HS-5 (cell line): ENCODE measurements at places on chromosomes 16 and 17.

DNA sequence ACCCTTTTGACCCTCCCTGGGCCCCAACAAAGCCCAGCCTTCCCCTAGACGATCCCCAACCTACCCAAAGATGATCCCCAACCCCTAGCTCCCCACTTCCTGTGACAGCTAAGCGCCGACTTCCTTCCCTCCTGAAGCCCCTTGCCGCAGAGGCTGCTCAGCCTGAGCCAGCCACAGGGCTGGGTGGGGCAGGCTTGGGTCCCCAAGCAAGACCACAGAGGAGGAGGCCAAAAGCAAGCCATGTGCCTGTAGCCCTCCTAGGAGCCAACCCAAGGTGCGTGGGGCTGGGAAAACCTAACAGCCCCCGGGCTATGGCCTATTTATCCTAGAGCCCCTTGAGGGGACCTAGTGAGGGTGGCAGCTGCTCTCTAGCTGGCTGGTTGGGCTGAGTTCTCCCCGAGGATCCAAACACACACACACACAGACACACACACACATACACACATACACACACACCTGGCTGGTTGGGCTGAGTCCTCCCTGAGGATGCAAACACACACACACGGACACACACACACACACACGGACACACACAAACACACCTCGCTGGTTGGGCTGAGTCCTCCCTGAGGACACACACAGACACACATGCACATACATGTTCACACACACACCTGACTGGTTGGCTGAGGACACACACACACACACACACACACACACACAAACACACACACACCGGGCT lies 4.8 kb downstream of the ARRB2 start:
- no peak for DNase-seq

- no peak for DNase-seq
These were observed 45.5 kb downstream of the CYTH1 start for GRCh38 chr17:78736526-78737079.

DNA sequence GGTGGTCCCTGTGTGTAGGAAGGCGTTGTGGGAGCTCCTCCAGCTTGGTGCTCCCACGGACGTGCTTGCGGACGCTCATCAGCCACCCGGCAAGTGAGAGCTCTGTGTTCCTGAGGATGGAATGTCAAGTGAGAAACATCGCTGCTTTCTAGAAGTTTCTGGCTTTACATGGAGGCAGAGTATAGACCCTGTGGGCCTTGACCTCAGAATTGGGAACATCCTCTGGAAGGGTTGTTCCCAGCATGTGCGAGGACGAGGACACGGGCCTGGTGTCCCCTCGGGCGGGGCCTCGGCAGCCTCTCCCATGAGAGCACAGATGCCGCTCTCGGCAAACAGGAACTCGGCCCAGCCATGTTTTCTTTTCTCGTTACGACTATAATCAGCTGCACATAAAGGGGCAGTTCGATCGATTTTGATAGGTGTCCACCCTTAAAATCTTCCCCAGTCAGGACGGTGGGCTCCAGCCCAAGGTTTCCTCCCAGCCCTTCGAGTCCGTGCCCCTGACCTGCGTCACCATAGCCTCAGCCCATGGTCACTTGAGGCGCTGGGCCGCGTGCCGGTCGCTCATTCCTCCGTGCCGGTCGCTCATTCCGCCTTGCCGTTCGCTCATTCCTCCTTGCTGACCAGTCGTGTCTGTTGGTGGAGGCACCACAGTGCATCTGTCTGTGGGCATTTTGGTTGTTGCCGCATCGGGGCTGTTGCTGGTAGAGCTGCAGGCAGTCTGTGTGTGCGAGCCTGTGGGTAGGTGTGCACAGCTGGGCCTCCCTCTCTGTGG lies 91.3 kb upstream of the ZNF750 start:
- DNase-seq = no peak

DNA sequence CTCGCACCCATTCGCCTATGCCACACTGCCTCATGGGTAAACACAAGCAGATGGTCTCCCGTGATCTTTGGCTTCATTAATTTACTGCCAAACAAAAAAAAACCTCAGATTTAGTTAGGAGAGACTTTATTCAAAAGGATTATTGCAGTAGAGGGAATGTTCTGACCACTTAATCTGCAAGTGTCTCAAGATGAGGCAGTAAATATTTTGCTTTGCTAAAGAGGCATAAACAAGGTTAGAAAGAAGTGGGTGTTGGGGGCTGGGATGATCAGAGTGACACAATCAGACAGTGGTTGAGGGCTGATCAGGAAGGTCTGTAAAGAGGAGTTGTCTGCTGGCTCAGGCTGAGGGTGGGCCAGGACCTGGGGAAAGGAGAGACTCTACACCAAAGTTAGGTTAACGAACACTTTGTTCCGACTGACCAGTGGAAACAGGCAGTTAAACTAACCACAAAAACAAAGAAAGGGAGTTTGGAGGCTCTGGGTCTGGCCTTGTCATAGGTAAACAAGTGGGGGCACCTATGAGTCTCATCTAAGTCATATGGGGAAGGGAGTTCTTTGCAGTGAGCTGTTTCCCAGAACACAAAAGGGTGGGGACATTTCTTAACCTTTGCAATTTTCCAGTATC lies 28.5 kb downstream of the HSD17B2 start:
- DNase-seq = no peak

DNA sequence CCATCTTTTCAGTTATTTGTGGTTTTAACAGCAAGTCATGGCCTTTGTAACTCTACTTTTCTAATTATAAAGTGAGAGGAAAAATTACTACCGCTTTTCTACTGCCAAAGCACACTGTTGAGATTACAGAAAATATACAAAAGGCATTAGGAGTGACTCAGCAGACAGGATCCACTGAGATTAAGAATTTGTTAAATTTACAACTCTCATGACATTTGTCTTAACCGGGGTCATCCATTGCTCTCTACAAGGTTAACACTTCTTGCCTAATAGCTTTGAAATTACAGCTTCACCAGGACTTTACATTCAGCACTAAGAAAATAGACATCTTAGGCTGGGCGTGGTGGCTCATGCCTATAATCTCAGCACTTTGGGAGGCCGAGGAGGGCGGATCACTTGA lies 93.4 kb downstream of the SSH2 start:
- DNase-seq = no peak

- no peak for DNase-seq
These were observed 6.0 kb downstream of the STAC2 start for GRCh38 chr17:39219647-39220154.
